ENCODE measurements at places on chromosomes 4 and X.

- DNase-seq, result no peak
These were observed 93.1 kb upstream of the RBPJ start for GRCh38 chr4:26227601-26228229.

- no peak for DNase-seq
These were observed 4.0 kb downstream of the TCEAL2 start for GRCh38 chrX:102129473-102129872.

DNA sequence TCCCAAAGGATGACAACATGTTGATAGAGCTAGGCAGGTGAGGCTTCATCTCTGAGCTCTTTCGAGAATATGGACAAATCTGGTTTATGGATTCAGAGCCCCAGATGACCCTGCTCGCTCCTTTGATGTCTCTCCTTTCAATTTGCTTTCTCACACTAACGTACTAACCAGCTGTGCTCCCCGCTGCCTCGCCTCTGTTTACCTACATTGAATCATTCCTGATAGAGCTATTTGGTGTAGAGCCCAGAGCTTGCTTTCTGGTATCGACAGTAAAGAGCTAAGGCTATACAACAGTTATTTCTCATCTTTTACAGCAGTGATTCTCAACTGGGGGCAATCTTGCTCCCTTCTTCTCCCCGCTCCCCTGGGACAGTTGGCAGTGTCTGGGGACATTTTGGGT is 8.9 kb upstream of the PHKA2 start:
- no peak for DNase-seq

DNA sequence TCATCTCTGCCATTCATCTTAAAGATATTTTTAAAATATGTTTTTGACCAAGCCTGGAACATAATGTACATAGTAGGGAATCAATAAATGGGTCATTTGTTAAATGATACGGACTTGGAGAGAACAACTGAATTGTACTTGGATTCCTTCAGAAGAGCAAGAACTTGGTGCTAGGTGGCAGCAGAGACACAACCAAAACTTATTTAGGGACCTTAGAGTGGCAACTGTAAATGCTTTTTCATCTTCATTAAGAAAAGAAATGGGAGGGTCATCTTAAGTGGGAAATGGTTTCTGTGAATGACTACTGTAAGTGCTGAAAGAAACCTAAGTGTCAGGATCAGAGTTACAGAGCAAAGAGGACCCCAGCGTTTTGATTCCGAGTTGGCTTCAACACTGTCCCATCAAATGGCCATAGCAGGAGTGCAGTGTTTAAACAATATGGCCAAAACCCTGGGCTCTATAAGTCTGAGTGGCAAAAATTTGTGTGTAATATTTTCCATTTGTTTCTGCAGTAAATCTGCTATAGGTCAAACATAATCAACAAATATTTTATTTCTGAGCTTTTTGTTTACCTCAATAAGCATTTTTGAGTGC is 213.6 kb downstream of the PALLD start:
- no peak for DNase-seq

GRCh38 chrX:152177497-152178269 is 39.3 kb upstream of the MAGEA10 start:
- no peak for DNase-seq

DNA sequence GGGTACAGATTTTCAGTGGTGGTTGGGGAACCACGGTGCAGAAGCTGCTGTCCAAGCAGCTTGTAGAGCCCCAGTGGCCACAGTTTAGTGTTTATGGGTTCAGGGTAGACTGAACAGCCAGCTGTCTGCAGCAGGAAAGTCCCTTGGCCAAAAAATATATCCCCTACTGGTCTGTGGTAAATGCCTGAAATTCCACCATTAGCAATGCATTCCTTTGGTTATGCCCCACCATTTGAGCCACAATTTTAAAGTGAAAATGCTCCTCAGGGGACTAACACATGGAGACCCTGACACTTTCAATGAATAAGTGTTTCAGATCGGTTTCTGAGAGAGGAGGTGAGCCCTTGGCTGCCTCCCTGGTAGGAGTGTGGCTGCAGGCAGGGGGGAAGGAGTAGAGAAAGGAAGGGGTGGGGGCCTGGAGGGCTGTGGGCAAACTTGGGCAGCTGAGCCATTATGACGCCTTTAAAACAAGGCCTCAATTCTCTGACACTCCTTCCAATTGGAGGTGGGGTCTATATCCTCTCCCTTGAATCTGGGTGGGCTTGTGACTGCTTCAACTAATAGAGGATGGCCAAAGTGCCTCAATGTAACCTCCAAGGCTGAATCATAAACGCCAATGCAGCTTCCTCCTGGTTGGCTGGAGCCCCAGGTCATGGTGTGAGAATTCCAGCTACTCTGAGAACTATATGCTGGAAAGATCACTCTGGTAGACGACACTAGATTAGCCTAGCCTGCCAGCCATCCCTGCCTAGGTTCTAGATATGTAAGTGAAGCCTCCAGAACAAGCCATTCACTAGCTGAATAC is 75.8 kb upstream of the ATP6AP2 start:
- no peak for DNase-seq

DNA sequence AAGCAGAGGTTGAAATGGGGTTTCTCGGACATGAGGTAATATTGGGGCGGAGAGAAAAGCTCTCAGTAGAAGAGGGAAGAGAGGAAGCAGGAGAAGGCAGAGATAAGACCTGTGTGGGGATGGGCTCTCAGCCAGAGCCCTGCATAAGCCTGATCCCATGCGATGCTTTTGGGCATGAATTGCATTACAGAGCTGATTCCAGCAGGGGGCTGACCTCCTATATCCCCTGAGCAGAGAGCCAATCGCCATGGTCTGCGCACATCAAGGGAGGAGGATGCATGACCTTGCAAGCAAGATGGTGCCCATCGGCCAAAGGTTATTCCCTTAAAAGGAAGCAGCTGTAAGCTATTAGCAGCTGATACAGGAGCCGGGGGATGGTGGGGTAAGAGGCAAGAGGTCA is 7.6 kb downstream of the ANOS1 start:
- no peak for DNase-seq

- DNase-seq, result peak; percentile 16
These were observed 4.9 kb downstream of the PLAC8 start for GRCh38 chr4:83109480-83110222.

DNA sequence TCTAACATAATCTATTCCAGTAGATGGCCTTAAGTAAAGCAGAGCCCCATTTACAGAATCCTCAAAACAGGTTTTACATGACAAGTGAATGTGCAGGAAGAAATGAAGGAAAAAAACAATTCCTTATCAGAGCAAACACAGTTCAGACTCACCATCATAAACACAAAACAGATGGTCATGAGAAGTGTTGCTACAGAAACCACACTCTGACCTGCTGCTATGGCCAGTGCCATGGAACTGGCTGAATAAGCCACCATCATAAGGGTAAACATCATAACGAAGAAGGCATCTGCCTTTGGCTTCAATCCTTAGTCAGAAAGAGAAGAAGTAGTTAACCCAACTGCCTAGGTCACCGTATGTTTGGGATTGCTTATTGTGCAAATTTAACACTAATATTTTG is 61.1 kb downstream of the ABCG2 start:
- no peak for DNase-seq

DNA sequence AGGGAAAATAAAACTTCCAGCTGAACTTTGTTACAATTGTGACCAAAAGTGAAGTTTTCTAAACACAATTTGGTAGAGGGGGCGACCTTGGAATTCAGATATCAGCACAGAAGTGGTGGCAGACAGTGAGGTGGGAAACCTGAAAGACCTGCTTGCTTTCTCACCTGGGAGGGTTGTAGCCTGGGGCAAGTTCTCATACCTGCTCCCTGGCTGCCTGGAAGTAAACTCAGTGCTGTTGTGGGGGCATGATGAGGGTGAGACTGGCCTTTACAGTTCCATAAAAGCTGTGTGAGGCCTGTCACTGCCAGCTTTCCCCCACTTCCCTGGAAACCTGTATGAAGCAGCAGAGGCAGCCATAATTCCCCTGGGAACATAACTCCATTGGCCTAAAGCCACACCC is 1180.2 kb downstream of the FAM133A start:
- no peak for DNase-seq

GRCh38 chr4:121277194-121278105 is 103.4 kb downstream of the QRFPR start:
- DNase-seq, result no peak

DNA sequence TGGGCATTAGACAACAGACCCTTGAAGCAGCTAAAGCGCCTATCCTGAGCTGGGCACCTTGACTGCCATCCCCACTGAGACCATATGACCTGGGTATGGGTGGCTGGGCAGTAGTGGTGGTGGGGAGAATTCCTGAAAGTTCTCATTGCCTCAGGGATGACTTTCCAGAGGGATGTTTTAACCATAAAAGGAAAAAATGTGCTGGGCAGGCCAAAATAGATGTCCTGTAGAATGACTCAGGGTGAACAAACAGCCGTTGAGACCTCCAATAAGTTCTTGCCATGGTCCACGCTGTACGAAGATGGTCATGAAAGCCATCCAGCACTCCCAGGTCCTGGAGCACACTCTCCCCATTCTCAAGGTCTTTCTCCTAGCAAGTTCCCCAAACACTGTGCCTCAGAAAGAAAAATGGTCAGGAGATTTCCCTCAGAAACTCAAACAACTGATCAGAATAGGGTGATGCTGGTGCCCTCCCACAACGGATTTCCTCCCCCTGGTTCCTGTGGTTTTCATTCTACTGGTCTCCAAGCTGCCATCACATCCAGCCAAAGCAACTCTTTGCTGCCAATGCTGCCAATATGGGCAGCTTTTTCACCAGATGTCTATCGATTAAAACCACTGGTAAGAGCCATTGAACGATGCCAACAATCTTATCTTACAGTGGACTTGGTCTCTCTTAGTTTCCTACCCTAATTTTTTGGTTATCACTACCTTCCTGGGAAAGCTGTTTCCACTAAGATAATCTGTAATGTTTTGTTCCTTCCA is 11.2 kb downstream of the CDKN2AIP start:
- DNase-seq, result no peak

GRCh38 chrX:140765043-140765784 is 55.7 kb downstream of the LINC00632 start:
- no peak for DNase-seq

- DNase-seq, result no peak
These were observed 15.3 kb upstream of the BEND4 start for GRCh38 chr4:42167709-42168108.

GRCh38 chr4:5192271-5192670 is 141.0 kb downstream of the STK32B start:
- no peak for DNase-seq

DNA sequence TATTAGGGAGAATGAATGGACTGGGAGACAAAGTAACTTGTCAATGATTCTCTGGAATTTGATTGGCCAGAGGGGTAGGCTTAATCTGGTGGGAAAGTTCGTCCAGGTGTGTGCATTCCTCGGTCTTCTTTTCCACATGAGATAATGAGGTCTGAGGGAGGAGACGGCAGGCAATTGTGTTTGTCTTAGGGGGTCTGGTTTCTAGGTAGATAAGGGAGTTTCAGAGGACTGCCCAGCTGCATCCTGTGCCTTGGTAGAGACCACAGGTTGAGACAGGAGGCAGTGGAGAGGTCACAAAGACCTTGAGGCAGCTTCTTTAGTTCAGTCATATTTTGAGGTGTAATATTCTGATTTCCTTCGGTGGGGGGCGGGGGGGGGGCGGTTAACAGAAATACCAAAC is 4.3 kb downstream of the MGST2 start:
- DNase-seq, result no peak

GRCh38 chr4:150962245-150962644 is 52.8 kb downstream of the LRBA start:
- no peak for DNase-seq

GRCh38 chr4:6123541-6123940 is 76.8 kb downstream of the JAKMIP1 start:
- DNase-seq, result no peak

- no peak for DNase-seq
These were observed 53.8 kb upstream of the NAP1L2 start for GRCh38 chrX:73268463-73268862.

DNA sequence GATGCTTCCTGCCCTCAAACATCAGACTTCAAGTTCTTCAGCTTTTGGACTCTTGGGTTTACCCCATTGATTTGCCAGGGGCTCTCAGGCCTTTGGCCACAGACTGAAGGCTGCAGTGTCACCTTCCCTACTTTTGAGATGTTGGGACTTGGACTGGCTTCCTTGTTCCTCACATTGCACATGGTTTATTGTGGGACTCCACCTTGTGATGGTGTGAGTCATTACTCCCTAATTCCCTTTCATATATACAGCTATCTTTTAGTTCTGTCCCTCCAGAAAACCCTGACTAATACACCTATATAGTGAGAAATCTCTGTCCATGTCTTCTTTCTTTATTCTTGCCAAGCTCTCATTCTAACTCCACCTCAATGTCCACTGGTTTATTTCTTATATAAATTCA is 736.9 kb upstream of the HS3ST1 start:
- no peak for DNase-seq

DNA sequence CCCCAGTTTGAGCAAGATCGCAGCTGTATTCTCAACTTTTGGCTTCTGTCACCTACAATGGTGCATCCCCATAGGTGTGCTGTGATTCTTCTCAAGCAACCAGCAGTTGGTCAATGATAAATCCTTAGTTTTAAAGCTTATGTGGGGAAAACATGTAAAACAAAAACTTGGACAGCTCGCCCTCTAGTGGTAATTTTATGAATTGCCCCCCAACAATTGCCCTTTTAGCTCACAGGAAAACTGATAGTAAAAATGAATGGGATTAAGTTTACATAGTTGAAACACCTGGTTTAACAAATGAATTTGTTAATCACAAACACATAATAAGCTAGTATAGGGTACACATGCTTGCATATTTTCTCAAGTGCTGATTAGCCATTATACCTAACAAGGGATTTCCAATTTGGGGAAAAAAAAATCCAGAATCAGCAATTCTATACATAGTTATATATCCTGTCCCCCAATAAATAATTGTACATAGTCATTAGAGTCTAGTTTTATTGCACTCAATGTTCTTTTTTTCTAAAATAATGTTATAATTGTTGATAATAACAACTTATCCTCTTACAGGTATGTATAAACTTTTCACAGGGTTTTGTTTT is 30.1 kb downstream of the TEX13A start:
- DNase-seq, result no peak

DNA sequence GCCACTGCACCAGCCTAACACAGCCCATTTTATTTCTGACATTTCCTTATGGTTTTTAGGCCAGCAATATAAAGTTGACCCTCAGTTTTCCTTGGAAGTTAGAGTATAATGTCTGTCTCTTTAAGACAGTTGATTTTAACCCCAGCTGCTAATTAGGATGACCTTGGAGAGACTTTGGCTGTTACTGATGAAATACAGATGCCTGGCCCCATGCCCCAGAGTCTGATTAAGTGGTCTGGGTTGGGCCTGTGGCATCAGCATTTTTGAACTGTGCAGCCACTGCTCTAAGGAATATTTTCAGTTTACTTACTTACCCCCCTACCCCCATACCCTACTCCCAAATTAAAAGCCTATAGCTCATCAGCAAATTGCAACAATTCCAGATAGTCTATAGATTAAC is 85.8 kb downstream of the DCLK2 start:
- no peak for DNase-seq

DNA sequence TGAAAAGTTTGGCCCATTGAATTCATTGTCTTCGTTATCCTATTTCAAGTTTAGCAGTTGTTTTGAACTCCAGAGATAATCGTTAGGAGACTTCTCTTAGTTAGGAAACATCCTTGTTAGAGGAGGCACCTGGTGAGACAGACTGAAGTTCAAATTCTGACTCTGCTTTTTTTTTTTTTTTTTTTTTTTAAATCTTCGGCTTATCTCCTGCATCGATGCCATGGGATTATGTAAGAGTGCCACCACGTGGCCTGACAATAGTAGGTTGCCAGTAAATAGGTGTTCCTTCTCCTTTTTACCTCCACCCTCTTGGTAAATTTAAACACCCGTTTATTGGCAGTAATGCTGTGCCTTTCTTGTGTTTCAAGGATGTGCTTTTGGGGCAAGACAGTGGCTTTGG is 149.3 kb downstream of the SOWAHB start:
- DNase-seq, result no peak
